A549 treated with ZK216348 at 1 μM for 4 hours (cell line): ENCODE measurements at places on chromosomes 13 and 19. TPM values are rescaled to one million over a fixed set of nuclear protein-coding genes. Genes with fewer than 3 reads are reported as not detected.

Gene TMEM145
- 2.5 to 3.9 TPM (median 3.2 TPM) in 5 replicates for total RNA-seq

Gene NXNL1
- total RNA-seq = not detected in 5 replicates

Gene KLK1
- total RNA-seq = 0.15 TPM in 1 of 5 replicates, not detected in the others

Gene SHD
- not detected in 5 replicates for total RNA-seq

Gene ZGLP1
- total RNA-seq = 1.1 to 2.5 TPM (median 2.3 TPM) in 5 replicates
